ENCODE measurements at places on chromosomes 7 and 10.

- ATAC-seq = no peak
Measured at GRCh38 chr10:128499486-128499885, 373.3 kb upstream of the MKI67 start.

- ATAC-seq = peak; percentile 43
Measured at GRCh38 chr7:116500078-116500853, 728 bp downstream of the CAV2 start.

GRCh38 chr10:77881636-77882035 is 44.9 kb downstream of the DLG5 start:
- no peak for ATAC-seq

DNA sequence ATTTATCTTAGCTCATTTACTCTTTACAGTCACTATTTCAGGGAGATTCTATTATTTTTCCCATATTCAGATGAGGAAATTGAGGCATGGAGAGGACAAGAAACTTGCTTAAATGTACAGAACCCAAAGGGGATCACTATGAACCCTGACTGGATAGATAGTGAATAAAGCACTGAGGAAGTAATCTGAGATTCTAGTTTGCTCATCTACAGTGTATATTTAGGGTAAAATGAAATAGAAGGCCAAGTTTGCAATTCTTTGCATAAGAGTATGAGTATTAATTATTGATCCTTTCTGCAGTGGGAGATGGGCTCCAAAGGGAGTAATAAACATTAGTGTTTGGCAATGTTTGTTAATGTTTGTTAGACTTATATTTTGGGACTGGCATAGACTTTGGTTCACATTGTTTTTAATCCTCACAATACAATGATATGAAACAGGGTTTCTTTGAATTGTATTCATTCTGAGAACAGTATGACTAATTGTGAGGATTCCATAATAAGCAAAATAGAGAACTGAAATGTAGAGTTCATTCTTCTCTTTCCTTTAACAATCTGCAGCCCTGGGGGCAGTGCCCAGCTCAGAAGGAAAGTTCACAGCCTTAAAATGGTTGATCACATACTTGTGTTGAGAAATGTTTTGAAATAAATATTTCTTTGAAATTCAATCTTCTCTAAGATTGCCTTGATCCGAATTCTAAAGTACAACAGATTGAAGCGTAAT is 131.0 kb upstream of the ZNF804B start:
- ATAC-seq = no peak
